ENCODE measurements at places on chromosomes 4 and X.

GRCh38 chrX:68945603-68946228, 116.9 kb downstream of the EFNB1 start:
- no peak for DNase-seq

DNA sequence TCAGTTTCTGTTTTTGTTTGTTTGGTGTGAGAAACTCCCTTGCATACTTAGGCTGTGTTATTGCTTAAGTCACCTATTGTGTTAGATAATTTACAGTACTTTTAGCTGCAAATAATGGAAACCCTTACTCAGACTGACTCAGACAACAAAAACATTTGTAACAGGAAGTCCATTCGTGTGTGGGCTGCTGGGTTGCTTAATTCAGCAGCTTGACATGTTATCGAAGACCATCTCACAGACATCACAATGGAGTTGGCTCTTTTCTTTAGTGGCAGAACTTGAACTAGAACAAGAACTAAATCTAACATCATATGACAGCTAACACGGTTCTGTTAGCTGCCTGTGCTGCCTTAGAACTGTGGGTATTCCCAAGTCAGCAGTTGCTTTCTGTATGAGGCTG, 9.9 kb upstream of the GABRE start:
- DNase-seq: no peak

DNA sequence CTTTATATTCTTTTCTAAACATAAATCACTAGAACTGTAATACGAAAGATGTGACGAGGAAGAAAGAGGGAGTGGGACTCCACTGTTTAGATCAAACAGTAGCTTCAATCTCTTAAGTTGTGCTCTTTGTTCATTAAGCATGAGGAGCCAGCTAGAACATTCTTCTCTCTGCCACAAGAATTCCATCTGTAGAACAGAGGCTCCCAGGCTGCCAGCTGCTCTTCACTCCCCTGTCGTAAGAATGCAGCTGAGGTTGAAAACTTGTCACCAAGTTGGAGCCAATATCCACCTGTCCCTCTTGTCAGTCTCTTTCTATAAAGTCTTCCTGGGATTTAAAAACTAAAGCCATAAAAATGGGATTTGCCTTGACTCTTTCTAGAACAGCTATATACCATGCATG, 65.0 kb upstream of the SEC24B start:
- no peak for DNase-seq

GRCh38 chr4:80781431-80781830, 249.1 kb upstream of the BMP3 start:
- no peak for DNase-seq

- no peak for DNase-seq
These were observed 92.1 kb downstream of the CEP135 start for GRCh38 chr4:56040842-56041241.

DNA sequence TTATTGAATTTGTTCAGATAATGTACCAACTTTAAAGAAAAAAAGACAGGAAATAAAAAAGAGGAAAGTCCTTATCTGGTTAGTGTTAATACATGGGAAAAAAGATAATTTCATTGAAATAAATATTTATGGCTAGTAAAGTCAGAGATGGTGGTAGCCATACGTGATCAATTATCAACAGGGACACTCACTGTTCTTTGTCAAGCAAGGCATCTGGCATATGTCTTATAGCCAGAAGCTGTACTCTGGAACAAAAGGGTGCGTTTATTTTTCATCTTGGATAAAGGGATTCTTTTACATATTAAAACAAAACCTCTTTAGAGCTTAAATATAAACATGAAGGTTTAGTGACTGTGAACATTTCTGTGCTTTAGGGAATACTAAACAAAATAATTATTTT, 26.7 kb downstream of the HDX start:
- no peak for DNase-seq
